ENCODE measurements at places on chromosomes 12 and 14. TPM values are rescaled to one million over a fixed set of nuclear protein-coding genes. Genes with fewer than 3 reads are reported as not detected.

The AKAP6 gene
- total RNA-seq = 0.91 TPM

The KRT80 gene
- 58.9 TPM for total RNA-seq

The KRT71 gene
- not detected for total RNA-seq

The PTPRR gene
- total RNA-seq = 0.17 TPM

The SLC2A14 gene
- total RNA-seq = 0.08 TPM

The REP15 gene
- 0.60 TPM for total RNA-seq

The NTF3 gene
- not detected for total RNA-seq

The BATF gene
- not detected for total RNA-seq

The RERG gene
- total RNA-seq = 0.47 TPM

The CLEC4C gene
- total RNA-seq = not detected

The TRPV4 gene
- total RNA-seq = 0.10 TPM

The PDZRN4 gene
- total RNA-seq = not detected

The MUCL1 gene
- total RNA-seq = not detected

The WNK1 gene
- total RNA-seq = 80.6 TPM

The BBOF1 gene
- total RNA-seq = 2.7 TPM

The TSPAN19 gene
- not detected for total RNA-seq

The IRAK3 gene
- 0.09 TPM for total RNA-seq

Measured in A549 treated with CpdA at 1 μM for 4 hours (cell line).